Chondrocyte (in vitro differentiated cells): ENCODE measurements at places on chromosomes 2 and 18.
A peak's percentile ranks its signal among the peaks of the same experiment; 100 is the strongest.

DNA sequence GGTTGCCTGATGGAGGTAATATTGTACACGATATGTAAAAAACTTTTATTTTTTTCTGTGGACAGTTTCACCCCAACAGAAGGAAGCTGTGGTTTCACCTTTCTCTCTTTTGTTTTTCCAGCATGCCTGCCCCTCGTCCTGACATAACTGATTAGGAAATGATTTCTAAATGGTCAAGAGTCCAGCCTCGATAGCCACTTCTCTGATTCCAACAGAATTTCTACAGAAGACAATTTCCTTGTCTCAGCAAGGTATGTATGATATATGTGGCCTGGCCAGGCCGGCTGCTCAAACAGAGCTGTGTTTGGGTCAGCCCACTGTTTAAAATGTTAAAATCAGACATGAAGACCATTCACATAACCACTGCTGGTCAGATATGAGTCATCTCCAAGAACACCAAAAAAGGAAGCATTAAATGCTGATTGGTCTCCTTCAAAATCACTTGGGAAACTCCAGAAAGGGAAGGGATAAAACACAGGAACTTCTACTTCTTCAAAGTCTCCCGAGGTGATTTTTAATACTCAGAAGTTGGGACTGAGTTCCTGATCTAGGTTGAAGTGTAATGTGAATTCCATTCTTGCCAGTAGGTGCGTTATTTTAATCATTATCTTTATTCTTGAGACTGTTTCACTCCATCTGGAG is 22.3 kb downstream of the ATP8B1 start:
- no peak for DNase-seq

GRCh38 chr2:239722760-239723470 is 302.2 kb downstream of the NDUFA10 start:
- DNase-seq = peak; percentile 59

- DNase-seq = no peak
Measured at GRCh38 chr2:52115750-52116149, 1083.8 kb upstream of the NRXN1 start.

- DNase-seq = no peak
Measured at GRCh38 chr2:83595121-83595690, 863.9 kb downstream of the SUCLG1 start.

DNA sequence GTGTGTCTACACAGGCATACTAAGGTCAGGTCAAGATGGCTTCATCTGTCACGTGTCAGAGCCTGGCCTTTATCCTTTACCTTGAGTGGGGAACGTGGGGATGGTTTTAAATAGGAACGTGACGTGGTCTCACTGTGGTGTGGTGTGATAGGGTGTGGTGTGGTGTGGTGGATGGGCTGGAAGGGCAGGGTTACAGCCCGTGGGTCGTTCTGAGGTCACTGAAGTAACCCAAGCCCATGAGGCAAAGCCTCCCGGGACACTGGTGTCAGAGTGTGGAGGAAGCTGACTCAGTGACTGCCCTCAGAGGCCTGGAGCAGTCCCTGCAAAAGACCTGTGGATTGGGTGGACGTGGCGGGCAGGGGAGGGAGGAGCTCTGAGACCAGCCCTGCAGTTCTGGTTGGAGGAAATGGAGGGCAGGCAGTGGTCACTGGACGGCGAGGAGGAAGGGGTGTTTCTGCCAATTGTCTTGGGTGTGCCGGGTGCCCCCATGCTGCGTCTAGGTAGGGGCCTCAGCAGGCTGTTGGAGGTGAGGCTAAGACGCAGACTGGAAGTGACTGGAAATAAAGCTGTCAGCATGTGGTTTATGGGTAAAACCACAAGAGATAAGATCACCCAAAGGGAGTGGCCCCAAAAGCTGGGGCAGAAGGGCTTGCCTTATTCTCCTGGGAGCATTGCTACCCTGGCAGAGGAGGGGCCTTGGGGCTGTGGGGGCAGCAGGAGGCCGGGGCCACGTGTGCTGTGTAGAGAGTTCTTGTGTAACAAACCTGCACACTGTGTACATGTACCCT is 84.8 kb downstream of the SH3RF3 start:
- no peak for DNase-seq

- no peak for DNase-seq
Measured at GRCh38 chr2:176709149-176709951, 440.1 kb downstream of the MTX2 start.

- DNase-seq = no peak
Measured at GRCh38 chr18:25725501-25725900, 364.9 kb downstream of the SS18 start.

GRCh38 chr2:237264480-237265219 is 149.3 kb downstream of the COL6A3 start:
- DNase-seq = no peak

DNA sequence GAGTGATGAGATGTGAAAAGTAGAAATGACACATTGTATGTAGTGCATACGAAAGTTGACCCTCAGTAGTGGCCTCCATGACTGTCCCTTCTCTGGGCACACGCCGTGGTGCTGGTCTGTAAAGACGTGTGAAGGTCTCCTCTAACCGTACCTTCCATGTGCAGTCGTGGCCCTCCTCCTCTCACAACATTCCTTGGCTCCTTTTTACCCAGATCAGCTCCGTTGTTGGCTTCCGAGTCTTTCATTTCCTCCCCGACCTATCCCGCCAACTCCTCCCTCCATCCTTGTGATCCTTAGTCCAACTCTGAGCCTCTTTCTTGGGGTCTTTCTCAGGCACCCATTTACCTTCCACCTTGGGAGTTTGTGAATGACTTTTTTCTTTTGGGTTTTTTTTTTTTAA is 160.4 kb upstream of the BCL2L11 start:
- no peak for DNase-seq

DNA sequence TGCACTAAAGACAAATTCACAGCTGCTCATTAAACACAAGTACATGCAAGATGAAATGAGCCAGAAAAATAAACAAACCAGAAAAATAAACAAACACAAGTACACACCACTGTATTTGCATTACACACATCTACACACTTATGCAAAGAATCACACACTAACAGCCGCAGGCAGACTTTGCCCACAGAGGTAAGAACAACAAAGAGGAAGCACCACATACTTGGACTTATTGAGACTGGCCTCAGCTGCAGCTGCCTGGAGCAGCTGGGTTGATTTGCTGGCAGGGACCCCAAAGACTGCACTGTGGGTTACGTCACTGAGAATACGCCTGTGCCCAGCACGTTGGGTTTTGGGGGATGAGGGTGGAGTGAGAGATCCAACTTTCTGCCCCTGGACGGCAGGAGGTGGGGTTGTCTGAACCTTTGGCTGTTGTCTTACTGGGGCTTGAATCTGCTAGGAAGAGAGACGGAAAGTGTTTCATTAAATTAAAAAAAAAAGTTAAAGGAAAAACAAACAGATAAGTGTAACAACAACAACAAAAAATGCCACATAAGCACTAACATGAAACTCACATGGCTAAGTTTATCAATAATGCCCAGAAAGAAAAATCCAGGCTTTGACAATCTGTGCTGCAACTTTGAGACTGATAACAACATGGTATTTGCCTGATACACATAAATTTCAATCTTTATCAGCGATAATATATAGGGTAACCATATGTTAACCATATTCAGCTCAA is 71.9 kb upstream of the NFU1 start:
- no peak for DNase-seq

DNA sequence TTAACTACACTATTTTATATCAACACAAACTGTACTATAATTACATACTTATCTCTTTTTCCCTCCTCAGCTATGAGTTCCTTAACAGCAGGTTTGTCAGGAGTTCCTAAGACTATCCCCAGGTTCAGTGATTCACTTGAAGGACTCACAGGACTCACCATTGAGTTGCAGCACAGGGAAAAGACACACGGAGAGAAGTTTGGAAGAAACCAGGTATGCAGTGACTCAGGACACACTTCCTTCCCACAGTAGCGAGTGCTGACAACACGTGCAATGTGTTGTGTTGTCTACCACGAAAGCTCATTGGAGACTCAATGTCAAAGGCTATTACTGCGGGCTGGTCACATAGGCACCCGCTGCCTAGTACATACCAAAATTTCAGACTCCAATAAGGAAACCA is 32.0 kb downstream of the MGAT4A start:
- no peak for DNase-seq

- DNase-seq = no peak
Measured at GRCh38 chr2:59383473-59383872, 1142.3 kb upstream of the FANCL start.

- no peak for DNase-seq
Measured at GRCh38 chr2:118309946-118310680, 221.8 kb downstream of the INSIG2 start.

DNA sequence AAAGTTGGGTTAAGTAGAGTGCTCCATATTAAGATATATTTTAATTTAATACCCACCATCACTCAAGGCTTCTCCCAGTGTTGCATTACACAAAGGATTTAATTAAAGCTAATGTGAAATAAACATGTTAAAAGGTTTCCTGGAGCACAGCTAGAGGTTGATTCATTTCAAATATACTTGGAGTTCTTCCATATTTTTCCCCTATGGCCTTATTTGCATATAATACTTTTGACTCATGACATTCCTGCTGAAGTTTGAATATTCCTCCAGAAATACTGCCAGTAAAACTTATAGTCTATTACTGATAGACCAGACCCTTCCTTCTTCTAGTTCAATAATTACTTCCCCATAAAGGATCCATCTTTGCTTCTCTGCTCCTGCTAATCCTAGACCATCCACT is 227.5 kb downstream of the GULP1 start:
- no peak for DNase-seq

- DNase-seq = no peak
Measured at GRCh38 chr2:143029141-143029540, 100.1 kb upstream of the ARHGAP15 start.

DNA sequence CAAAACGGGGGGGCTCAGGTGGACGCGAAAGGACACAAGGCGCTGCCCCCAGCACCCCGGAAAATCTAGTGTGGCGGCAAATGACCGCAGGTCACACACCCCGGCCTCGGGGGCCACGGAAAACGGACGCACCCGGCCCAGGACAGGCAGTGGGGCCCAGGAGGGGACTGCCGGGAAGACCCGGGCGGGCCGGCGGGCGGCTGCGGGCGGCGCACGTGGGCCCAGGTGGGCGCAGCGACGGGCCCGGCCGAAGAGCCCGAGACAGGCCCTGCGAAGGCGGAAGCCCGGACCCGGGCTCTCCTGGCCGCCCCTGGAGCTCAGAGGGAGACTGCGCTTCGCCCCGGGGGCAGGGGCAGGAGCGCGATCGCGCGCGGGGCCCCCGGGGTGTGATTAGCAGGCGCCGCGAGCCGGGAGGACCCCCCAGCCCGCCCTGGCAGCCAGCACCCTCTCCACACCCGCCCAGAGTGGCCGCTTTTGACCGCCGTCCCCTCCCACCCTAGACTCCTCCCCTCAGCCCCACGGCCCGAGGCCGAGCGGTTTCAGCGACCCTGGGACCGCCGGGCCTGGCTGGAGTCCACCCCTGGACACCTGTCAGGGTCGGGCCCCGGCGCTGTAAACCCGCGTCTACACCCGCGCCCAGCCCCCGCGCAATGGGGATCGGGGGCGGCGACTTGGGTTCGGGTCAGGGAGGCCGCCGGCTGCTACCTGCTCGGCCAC is 773 bp downstream of the MBP start:
- no peak for DNase-seq

GRCh38 chr2:28761420-28761819 is 9.8 kb downstream of the PPP1CB start:
- DNase-seq = no peak

- no peak for DNase-seq
Measured at GRCh38 chr2:172813314-172813888, 77.8 kb downstream of the RAPGEF4 start.

DNA sequence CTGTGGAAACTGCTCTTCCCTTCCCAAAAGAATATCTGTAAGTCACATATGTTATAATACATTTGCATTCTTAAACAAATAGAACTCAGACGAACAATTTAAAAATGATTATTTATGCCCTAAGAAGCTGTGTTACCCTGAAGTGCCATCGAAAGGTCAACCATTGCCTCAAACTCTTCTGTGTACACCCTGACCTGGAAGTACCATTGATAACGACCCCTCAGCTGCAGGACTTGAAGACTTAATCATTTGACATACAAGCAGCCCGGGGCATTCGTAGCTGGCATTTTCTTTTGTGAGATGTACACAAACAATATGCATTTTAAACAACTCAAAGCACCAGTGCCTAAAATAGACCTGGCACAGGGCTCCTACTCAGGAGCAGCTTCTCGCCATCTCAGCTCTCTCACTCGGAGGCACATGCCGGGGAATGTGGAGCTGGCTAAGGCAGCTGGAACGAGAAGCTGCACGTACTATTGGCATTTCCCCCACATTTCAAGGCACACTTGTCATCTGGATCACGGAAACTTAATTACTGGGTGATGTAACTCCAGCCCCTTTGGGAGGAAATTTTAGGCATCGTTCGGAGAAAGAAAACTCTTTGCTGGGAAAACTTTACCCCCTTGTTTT is 170.0 kb upstream of the GALNT5 start:
- no peak for DNase-seq

- no peak for DNase-seq
Measured at GRCh38 chr18:36895606-36896005, 66.7 kb downstream of the KIAA1328 start.

DNA sequence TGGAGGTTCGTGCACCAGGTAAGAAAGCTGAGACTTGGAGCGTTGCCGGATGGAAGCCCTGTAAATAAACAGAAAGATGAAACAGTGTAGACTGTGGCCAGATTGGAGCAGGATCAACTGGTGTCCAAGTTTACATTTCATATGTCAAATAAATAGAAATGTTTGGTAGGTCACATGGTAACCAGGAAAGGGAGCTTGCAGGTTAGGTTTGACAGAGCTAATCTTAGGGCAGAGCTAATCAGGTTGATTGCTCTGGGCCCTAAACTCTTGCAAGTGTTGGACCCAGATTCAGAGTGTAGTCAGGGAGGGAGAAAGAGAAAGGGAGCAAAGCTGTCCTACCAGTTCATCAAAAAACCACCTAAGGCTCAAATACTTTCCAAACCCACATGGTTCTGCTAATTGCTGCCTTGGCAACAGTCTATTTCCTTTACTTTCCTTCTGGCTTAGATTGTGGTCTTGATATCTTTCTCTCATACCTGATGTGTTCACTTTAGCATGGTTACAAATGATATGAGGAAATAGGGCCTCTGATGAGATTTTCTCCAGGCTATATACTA is 63.2 kb downstream of the G6PC2 start:
- no peak for DNase-seq

- no peak for DNase-seq
Measured at GRCh38 chr18:12476955-12477354, 69.2 kb downstream of the PRELID3A start.

- DNase-seq = no peak
Measured at GRCh38 chr2:217218269-217219163, 358.7 kb upstream of the TNP1 start.

GRCh38 chr2:36783246-36783645 is 86.7 kb downstream of the VIT start:
- no peak for DNase-seq
